Activated CD8-positive, alpha-beta memory T cell treated with anti-CD3 and anti-CD28 coated beads for 4 hours (primary cell): ENCODE measurements at places on chromosomes 7 and 10.

DNA sequence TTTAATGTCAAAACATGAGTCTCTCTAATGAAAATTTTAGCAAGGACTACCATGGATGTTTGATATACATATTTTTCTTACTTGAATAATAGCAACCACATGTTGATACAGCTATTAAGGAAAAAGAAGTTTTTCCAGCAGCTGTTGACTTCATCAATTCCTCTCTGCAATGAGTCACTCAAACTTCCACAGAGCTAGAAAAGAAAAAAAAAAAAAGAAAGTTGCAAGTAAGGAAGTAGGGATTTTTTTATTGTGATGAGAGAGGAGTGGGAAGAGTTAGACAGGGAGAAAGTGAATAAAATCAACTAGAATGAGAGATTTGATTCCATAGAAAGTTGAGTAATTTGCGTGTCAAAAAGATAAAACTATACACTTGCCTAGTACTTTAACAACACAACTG lies 46.2 kb downstream of the CAV1 start:
- DNase-seq, result no peak

- DNase-seq, result no peak
Measured at GRCh38 chr7:74233655-74234285, 20.4 kb downstream of the RFC2 start.

DNA sequence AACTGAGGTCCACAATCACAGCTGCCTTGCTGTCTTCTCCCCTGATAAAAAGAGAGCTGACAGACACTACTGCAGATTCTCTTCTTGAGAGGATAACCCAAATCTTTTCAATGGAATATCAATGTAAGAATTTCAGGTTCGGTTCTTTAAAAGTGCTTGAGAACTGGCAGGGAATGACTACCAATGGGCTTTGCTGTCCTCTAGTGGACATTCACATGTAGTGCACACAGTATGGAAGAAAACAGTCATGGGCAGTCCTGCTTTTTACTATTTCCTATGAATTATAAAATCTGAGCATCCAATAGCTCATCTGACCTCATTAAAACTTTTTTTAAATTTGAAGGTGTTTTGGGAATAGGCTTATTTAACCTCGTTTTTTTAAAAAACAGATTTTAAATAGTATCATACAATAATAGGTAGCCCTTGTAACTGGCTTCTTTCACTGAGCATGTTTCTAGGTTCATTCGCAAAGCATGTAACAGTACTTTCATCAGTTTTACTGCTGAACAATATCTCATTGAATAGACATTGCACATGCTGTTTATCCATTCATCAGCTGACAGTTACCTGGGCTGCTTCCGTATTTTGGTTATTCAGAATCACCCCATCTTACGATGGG lies 18.3 kb downstream of the FZD9 start:
- no peak for DNase-seq

DNA sequence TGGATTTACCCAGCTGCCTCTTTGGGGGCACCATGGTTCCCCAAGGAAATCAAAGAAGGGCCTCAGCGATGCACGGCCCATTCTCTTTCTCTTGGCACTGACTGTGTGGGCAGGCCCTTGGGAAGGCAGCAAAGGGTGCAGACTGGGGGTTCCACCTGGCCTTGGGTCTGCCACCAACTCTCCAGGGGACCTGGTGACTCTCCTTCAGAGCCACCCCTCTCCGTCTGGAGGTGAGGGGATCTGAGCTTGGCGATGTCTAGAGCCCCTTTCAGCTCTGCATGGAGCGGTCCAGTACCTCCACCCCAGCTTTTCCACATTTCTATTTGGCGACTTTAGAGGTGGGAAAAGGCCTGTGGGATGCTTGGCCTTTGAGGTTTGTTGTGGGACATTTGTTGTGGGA lies 69.1 kb downstream of the C10orf120 start:
- no peak for DNase-seq

DNA sequence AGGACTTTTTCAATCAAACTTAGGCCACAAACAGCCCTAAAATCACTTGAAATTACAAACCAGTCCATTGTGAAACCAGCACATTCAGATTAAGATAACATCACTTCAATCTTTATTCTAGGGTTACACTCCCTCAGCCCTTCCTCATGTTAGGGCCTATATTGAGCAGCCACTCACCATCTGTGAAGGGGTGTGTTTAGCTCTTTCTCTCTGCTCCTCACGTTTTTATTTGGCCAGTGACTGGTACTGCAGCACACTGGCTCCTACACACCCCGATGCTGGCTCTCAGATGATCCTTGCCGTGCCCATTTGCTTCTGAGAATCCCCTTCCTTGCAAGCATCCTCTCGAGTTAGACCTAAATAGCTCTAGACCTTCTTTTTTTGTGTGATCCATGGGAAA lies 604.5 kb downstream of the INHBA start:
- DNase-seq, result no peak

GRCh38 chr10:43978091-43978490 lies 329.4 kb upstream of the ZNF32 start:
- DNase-seq, result no peak

GRCh38 chr7:137961200-137962177 lies 40.4 kb downstream of the CREB3L2 start:
- no peak for DNase-seq

- no peak for DNase-seq
Measured at GRCh38 chr10:95133997-95134396, 60.0 kb upstream of the ACSM6 start.

- DNase-seq, result no peak
Measured at GRCh38 chr10:6704896-6705295, 124.8 kb upstream of the PRKCQ start.
